Lung (tissue), 17 donors: ENCODE measurements at places on chromosomes 1 and 21.

- DNase-seq = peak; percentile 85
Observed at GRCh38 chr1:155977690-155978324, 540 bp downstream of the ARHGEF2 start.

- peak; percentile 49 for DNase-seq
Observed at GRCh38 chr1:64664299-64664698, 80.6 kb upstream of the RAVER2 start.

DNA sequence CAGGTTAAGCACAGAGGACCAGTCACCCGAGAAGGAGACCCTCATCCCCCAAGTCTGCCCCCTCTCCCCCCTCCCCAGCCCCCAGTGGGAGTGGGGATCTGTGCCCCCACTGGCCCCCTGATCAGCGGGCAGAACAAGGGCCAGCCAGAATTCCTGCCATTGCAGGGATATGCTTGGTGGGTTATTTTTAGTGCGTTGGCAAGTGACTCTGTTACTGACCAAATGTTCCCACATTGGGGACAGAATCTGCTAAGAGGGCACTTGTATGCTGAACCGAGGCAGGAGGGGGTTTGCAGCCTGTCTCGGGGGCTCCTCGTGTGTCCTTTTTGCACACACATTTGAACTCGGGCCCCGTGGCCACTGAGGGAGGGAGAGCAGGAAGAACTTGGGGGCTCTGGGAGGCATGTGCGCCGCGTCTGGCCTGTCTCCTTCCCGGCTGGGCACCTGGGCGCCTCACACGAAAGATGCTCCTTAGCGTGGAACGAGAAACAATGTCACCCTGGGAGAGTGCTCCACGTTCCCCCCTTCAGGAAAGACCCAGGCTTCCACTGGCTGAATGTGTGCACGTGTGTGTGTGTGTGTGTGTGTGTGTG, 66.4 kb upstream of the CASZ1 start:
- no peak for DNase-seq

GRCh38 chr1:155103325-155103724, 24.4 kb upstream of the EFNA1 start:
- DNase-seq = no peak

GRCh38 chr21:46626536-46626935, 8.9 kb upstream of the PRMT2 start:
- no peak for DNase-seq

- peak; percentile 45 for DNase-seq
Observed at GRCh38 chr1:119600561-119600960, 47.5 kb downstream of the ZNF697 start.

DNA sequence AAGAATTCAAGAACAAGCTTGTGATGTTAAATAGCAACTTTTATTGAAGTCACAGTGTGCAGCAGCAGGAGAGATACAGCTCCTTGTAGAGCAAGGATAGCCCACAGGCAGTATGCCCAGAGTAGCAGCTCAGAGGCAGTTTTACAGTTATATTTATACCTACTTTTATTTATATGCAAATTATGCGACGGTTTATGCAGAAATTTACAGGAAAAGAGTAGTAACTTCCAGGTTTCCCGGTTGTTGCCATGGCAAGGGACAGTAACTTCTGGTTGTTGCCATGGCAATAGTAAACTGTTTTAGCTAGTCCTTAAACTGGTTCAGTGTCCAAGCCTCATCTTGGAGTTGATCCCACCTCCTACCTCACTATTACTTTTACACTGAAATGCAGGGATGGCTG, 344.6 kb upstream of the LYPLAL1 start:
- no peak for DNase-seq

DNA sequence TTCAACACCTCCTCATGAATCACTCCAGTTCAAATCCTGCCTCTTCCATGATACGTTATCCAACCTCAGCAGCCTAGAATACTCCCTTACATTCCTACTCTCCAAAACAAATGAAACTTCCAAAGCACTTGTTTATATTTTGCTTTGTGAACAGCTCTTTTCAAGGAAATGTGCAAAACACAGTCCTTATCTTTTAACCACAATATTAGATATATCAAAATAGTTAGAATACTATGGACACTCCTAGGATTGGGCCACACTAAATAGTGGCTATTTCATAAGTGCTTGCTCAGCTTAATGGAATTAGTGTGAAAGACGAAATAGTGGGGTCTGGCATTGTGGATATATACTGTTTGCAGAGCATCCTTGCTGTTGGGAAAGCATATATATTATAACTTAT, 173.5 kb downstream of the ZC3H11B start:
- no peak for DNase-seq

DNA sequence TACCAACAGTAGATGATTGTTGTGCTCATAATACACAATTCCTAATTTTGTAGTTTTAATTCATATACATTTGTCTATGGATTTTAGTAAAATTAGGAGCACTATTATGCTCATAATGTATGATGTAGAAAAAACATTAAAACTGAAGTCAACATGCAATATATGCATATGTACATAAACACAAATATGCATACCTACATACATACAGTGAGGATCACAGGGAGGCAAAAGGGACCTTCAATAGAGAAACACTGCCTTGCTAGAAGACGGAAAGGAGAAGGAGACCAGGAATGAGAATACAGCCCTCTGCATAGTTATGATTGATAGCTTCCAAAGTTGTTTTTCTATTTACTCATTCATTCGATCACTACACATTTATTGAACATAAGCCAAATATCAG, 606.5 kb downstream of the LMO4 start:
- no peak for DNase-seq

- DNase-seq = no peak
Observed at GRCh38 chr1:29209173-29209572, 21.6 kb downstream of the MECR start.

DNA sequence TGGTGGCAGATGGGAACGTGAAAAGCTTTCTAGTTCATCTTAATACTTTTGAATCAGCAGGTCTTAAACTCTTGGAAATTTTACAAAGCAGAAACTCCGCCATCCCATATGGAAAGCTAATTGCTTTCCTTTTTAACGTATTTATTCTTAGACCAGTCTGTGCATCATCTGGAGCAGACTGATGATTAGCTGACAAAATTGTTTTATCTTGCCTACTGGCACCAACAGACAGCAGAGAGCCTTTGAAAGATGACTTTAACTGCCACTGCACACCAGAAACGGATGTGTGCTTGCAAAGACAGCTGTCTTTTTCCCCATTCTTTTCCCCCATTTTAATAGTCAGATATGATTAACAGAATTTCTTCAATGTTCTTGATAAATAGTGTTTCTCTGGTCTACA, 97.0 kb downstream of the PLD5 start:
- DNase-seq = peak; percentile 64

GRCh38 chr21:33128538-33128937, 58.6 kb downstream of the OLIG1 start:
- DNase-seq = no peak

DNA sequence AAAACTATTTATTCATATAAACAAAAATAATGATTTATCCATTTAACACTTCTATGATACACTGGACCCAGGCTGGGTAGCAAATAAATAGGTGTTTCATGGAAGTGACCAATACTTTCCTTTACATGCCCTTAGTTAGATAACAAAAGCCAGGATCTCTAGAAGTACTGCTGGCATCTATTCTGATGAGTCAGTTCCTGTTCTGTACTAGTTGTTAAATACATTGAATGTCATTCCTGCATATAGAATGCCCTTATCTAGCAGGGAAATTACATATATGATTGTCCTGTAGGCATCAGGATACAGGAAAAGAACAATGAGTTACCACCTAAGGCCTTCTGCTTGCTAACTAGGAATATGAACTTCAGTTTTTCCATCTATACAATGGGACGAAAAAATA, 130.8 kb downstream of the HFM1 start:
- DNase-seq = no peak

DNA sequence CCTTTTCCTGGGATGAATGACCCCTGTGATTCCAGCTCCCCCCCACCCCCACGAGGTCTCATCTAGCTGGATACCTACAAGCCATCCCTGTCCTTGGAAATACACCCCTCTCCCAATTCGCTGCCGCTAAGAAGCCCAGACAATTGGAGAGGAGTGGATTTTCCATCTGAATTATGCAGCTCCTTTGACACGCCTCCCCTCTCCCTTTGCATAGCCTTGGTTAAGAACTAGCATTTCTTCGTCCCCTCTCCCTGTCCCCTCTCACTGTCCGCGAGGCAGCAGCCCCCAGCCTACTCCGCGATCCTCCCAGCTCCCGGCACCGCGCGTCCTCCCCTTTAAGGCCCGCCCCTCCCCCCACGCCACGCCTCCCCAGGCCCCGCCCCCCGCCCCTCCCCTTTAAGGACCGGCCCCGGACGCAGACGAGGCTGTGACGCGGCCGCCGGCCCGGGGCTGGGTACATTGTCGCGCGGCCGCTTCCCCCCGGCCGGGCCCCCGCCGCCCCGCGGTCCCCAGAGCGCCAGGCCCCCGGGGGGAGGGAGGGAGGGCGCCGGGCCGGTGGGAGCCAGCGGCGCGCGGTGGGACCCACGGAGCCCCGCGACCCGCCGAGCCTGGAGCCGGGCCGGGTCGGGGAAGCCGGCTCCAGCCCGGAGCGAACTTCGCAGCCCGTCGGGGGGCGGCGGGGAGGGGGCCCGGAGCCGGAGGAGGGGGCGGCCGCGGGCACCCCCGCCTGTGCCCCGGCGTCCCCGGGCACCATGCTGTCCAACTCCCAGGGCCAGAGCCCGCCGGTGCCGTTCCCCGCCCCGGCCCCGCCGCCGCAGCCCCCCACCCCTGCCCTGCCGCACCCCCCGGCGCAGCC, at the start of gene MAPKAPK2:
Gene MAPKAPK2 (plus strand): TSS at position 428 of the 856 bp plus-strand sequence. CDS start 325 bp downstream, at position 753.
- DNase-seq = peak; percentile 90

- peak; percentile 11 for DNase-seq
Observed at GRCh38 chr1:176222196-176222595, 15.1 kb upstream of the COP1 start.

GRCh38 chr1:78047106-78047505, 1.3 kb downstream of the GIPC2 start:
- peak; percentile 13 for DNase-seq

- peak; percentile 42 for DNase-seq
Observed at GRCh38 chr1:58576727-58577653, at the start of gene TACSTD2. TACSTD2 (minus strand) TSS chr1:58577252; CDS start chr1:58577156, 96 bp downstream.

DNA sequence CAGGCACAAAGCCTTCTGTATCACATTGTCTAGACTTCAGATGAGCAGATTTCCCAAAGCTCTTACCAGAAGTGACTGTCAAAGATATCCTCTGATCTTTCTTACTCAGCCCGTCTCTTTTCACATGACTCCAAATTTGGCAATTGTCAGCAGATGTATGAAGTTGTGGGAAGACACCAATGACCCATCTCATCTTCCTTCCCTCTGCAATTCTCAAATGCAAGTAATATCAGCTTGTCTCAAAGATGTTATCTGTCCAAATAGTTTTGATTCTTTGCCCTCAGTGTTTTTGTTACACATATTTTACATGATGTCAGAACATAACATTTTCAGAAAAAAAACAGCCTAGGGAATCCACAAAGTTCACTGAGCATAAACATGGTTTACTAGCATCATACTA, 45.1 kb upstream of the RGS2 start:
- peak; percentile 58 for DNase-seq

- DNase-seq = no peak
Observed at GRCh38 chr1:107782217-107782845, 182.6 kb downstream of the VAV3 start.

GRCh38 chr1:222914861-222915632, 100.2 kb downstream of the DISP1 start:
- DNase-seq = no peak

GRCh38 chr1:2967881-2968280, 53.4 kb upstream of the ACTRT2 start:
- no peak for DNase-seq

DNA sequence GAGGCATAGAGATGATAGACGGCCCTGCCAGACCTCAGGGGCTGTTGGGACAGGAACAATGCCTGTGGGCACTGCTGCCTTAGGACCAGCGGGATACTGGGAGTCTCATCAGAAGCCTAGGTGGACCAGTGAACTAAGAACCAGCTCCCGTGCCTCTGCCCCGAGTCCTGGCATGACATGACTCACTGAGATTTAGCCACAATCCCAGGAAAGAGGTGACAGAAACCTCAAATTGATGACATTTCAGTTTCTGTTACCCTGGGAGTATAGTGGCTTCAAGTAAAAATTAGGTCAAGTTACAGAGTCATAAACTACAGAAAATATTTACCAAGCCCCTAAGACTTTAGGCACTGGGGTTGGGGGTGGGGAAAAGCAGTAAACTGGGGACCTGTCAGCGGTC, 74.6 kb upstream of the GADD45A start:
- DNase-seq = no peak

GRCh38 chr1:151458802-151459330, 428 bp downstream of the POGZ start:
- peak; percentile 75 for DNase-seq

- no peak for DNase-seq
Observed at GRCh38 chr1:3774276-3774945, 1.9 kb downstream of the SMIM1 start.

DNA sequence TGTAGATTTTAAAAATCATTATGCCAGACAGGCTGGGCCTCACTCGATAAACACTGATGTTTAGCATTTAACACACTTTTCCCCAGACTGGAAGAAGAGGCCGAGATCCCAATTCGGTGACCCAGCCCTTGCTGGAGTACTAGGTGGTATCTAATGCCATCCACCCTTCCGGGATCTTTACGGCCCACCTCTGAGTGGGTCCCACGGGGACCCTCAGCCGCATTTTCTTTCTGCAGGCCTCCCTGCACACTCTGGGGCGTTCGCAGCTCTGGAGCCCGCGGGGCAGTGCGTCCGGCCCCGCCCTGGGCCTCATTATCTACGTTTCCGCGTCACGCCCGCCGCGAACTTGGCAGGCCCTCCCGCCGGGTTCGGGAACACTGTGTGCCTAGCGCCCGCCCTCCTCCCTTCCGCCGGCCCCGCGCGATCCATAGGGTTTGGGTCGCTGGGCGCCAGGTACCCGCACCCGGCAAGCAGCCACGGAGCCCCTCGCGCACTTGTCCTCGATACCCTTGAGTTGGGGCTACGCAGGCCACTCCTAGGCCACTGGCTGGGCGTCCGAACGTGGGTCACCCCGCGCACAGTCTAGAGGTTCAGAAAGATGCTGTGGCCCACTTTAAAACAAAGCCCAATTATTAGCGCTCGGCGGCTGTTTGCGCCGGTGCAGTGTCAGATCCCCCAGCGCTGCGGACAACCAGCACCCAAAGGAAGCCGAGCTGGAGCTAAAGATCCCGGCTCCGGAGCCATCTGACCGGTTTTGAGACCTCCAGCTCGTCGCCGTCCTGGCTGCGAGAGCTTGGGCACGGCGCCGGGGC, 950 bp upstream of the EVA1C start:
- peak; percentile 56 for DNase-seq

GRCh38 chr1:1161683-1162079, 12.0 kb upstream of the TTLL10 start:
- DNase-seq = no peak

DNA sequence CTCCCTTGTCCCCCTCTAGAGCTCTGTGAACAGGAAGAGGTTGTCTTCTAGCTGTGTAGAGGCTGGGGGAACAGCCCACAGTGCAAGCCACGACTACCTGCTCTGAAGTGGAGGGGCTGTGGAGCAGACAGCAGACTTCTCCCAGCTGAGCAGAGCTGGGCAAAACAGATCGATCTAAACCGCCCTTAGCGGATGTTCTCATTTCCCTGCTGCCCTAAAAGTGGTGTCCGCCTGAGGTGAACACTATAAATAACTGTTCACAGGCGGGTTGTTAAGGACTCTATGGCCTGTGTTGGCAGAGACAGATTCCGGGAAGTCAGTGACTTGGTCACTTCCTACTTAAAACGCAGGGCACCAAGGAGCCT, 203.2 kb downstream of the RHOU start:
- DNase-seq = peak; percentile 52
